ENCODE measurements at places on chromosomes 1 and 21.

DNA sequence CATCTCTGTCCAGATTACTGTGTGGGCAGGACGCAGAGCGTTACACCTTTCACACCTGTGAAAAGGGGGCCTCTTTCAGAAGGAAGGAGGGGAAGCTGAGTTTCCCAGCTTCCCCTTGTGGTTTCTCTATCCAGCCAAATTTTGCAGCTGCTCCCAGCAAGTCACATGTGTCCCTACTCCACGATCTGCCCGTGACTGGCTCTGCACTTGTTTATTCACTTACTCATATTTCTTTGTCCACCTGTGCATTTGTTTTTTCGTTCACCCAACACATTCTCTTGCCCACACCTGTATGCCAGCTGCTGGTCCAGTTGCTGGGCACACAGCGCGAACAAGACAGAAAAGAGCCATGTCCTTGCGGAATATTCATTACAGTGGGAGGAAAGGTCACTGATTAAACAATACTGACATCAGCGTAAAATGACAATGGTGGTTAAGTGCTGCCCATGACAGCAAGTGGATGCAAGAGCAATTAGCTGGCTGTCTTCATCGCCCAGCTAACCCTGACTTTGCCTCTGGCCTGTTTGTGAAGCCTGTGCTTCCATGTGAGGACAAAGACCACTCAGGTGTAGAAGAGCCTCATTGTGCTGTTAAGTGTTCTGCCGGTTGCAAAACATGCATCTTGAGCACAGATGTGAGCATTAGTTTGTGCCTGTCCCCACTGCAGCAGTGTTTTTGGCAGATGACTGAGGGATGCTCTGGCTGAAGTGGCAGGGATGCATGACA is 28.6 kb upstream of the NEK2 start:
- no peak for DNase-seq

GRCh38 chr1:109816975-109817535 is 53.3 kb upstream of the EPS8L3 start:
- DNase-seq = no peak

- no peak for DNase-seq
Measured at GRCh38 chr21:24729568-24729967, 877.7 kb downstream of the MRPL39 start.

DNA sequence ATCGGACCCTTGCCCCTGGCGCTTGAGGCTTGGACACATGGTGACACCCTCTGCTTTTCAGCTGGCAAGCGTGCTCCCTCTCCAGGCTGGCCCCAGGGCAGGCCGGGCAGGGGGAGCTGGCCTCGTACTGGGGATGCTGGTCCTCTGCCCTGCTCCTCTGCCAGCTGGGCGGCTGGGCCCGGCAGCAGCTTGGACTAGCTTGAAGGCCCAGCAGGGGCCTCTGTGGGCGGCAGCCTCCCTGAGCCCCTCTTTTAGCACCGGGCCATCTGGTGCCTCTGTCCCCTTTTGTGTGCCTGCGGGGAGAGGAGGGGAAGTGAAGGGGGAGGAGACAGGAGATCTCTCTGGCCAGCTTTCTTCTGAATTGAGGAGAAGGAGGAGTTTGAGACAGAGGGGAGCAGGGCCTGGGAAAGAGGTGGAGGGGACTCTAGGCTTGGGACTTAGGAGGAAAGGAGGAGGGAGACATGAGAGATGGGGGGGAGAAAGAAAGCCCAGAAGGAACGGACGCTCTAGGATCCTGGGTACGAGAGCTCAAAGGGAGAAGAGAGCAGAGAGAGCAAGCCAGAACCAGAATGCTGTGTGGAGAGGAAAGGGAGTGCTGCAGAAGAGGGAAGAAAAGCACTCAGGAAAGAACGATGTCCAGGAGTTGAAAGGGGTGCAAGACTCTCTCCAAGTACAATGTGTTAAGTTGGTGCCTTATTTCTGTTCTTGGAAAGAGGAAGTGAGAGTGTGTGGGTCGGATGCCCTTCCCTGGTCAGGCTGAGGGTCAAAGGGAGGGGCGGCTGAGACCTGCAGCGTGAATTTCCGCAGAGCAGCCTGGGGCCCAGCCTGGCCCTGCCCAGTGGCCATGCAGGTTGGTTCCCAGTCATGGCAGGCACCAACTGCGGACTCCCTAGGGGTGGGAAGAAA is 40.3 kb downstream of the IER5 start:
- DNase-seq = no peak

DNA sequence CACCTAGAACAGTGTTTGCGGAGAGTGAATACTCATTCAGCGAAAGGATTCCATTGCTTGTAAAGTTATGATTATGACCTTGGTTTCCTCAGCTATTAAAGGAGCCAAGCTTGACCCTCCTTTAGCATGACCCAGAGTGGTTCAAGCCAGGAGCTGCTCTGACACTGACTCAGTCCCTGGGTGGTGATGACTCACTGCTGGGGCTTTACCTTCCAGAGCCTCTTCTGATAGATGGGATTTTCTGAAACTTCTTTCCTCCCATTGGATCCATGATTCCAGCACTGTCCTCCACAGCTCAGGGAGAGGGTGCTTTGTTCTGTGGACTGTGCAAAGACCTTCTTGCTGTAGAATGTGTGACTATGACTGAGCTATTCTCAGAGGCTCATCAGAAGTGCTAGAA is 77.4 kb downstream of the S1PR1 start:
- DNase-seq = no peak

All from stimulated activated CD4-positive, alpha-beta T cell treated with anti-CD3 and anti-CD28 coated beads, Interleukin-1b, Interleukin-23, amount 100 ng/mL, for 1 hour (primary cell).